Spleen (tissue), 13 donors: ENCODE measurements at places on chromosomes 7 and 10. TPM values are rescaled to one million over a fixed set of nuclear protein-coding genes. Genes with fewer than 3 reads are reported as not detected.
A peak's percentile ranks its signal among the peaks of the same experiment; 100 is the strongest.

OR2A14 gene
- not detected for polyA plus RNA-seq

MAT1A gene
- not detected for polyA plus RNA-seq

ODAD2 gene
- not detected for polyA plus RNA-seq

DNA sequence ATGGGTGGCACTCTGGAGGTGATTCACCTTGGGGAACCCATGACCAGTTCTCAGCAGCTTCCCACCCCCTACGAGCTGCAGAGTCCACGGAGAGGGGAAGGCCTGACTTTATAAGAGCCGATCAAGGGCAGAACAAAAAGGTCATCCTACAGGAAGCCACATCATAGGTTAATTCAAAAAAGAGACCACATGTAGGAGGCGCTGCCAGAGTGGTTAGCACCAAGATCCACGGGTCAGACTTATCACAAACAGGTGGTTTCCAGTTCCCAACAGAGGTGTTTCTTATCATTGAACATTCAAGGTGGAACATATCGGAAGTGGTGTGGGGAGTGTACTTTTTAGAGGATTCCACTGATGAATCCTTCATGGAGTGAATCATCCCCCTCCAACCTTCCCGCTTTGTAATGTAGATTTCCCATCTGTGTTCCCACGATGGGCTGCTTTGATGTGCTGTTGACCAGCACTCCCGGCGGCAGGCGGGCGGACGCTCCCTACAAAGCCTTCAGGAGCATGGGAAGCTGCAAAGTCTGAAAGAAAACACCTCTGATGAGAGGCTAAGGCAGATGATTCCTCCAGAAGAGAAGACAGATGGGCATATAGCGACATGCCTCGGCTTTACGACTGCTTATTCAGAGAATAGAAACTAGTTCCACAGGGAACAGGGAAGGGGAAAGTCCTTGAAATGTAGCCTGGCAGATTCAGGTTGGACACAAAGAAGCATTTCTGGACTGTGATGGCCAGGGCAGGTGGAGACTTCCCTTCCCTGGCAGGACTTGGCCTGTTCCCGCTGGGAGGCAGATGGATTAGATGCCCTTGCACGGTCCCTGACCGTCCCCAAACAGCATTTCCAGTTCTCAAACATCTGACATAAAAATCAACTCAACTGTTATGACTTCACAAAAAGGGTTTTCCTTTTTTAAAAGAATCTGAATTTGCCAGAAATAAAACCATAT, 66.5 kb downstream of the AFAP1L2 start:
- no peaks in the 10 kb centered on the region for H3K36me3 ChIP-seq
- peak; percentile 69 for DNase-seq
- peaks cover 62% of the 10 kb centered on the region for H3K4me1 ChIP-seq
- H3K27ac ChIP-seq, result no peak overlapping the region
- H3K27me3 ChIP-seq, result no peaks in the 10 kb centered on the region
- no peak overlapping the region for H3K4me3 ChIP-seq

DNA sequence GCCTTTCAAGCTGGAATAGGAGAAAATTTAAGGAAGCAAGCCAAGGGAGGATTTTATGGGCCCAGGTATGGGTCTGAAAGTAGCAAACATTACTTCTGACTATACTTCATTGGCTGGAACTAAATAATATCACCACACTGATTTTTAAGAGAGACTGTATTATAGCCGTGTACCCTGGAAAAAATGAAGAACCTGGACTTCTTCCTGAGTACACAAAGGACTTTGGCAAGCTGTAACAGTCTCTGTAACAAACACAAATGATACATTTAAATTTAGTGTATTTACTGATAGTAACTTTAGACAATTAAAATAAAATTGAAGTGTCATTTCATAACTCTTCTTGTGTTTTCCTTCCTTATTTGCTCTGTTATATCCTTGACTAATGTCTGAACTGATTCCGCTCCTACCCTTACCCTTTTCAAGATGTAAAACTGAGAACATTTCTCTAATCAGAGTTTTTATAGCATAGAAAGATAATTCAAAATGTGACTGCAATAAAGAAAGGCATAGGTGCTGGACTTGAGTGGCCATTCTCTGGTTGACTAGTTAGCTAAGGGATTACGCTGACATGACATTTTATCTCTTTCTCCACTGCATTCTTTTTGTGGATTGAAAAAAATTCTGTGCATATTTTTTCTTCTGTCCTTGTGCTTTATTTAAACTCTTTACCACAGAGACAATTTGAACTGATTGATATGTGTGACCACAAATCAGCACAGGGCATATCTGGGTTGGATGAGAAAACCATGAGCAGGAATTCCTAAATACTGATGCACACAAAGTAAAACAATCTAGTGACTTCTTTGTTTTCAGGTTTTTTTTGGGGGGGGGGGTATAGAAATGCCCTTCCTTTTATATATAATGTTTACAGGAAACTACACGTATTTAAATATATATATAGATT, 349.7 kb downstream of the MDFIC start:
- H3K27ac ChIP-seq, result no peak overlapping the region
- no peaks in the 10 kb centered on the region for H3K4me1 ChIP-seq
- no peaks in the 10 kb centered on the region for H3K36me3 ChIP-seq
- DNase-seq, result no peak
- H3K27me3 ChIP-seq, result no peaks in the 10 kb centered on the region

DNA sequence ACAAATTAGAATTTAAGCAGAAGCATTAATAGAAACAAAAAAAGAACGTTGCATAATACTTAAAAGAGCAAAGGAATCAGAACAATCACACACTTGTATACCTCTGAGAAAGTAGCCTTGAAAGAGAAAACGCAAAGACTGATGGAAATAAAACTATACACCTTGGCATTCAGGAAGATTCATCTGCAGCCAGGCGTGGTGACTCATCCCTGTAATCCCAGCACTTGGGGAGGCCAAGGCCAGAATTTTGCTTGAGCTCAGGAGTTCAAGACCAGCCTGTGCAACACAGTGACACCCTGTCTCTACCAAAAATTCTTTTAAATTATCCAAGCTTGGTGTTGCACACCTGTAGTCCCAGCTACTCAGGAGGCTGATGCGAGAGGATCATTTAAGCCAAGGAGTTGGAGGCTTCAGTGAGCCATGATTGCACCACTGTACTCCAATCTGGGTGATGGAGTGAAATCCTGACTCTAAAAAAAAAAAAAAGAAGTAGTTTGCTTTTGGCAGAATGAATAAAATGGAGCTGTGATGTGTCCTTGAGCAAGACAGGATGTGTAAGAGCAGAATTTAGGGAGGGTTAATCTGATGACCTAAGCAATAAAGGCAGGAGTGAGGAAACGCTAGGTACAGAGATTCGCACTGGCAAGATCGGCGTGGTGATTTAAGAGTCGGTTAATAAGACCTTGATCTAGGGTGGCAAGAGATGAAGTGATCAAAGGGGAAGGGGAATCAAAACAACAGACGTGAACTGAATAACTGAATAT, 75.8 kb upstream of the NRP1 start:
- H3K4me1 ChIP-seq, result no peaks in the 10 kb centered on the region
- H3K36me3 ChIP-seq, result no peaks in the 10 kb centered on the region
- DNase-seq, result no peak
- no peak overlapping the region for H3K27ac ChIP-seq
- no peak overlapping the region for H3K4me3 ChIP-seq
- no peaks in the 10 kb centered on the region for H3K27me3 ChIP-seq
